HT-29 (cell line): ENCODE measurements at places on chromosomes 1 and 21. TPM values are rescaled to one million over a fixed set of nuclear protein-coding genes. Genes with fewer than 3 reads are reported as not detected.

Gene OR2T2
- not detected in 2 replicates for total RNA-seq

Gene CFAP141
- not detected in 2 replicates for total RNA-seq

Gene NBPF6
- not detected in 2 replicates for total RNA-seq

Gene KLHDC8A
- total RNA-seq: not detected in 2 replicates

Gene PPM1J
- total RNA-seq: 0.56 and 2.1 TPM in 2 replicates

Gene ARHGEF16
- 124 and 137 TPM in 2 replicates for total RNA-seq
